ENCODE measurements at places on chromosomes 7 and 10.

DNA sequence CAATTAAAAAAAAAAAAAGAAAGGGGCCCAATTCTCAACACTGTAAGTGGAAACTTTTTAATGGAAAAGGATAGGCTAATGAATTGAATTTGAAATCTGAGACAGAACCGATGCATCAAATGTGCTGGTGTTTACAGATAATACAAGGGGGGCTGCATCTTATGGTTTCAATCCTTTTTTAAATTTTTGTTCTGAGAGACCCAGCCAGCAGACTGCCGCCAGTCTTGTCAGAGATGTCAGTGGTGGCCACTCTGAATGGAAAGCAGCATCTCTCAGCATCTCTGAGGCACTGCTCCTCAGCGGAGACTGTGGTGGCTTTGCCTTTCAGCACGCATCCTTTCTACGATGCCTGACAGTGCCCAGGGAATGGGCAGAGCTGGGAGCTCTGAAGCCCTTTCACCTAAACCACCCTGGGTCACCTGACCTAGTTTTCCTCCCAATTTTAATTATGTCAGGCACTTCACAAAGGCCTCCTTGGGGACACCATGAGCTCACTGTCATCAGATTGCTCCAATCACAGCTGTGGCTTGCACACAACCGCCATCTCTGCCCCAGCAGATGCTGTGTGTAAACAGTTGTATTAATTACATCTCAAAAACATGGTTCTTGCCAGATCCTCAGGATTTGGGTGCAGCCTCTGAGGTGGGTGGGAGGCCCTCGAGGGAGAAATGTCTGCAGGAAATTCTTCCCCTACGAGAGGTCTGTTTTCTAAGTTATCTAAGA, 81.2 kb downstream of the EGFR start:
- no peak for DNase-seq

- no peak for DNase-seq
Measured at GRCh38 chr10:29881336-29881771, 178.0 kb downstream of the JCAD start.

DNA sequence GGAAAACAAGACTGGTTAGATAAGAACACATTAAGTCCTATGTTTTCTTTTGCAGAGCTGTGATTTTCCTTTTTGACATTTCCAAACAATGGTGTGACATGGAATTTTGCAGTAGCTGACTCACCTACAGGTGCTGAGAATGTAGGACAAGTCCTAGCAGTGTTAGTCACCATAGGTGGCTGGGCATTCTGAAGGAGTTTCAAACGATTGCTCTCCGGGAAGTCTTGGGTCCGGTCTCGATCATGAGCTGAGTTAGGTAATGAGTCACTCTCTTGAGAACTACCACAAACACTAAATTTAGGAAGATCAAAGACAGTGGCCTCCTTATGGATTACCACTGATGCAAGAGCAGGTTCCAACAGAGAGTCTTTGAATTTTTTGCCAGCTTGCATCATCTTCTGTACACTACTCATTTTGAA, 3.6 kb downstream of the FIGNL1 start:
- peak; percentile 100 for DNase-seq

DNA sequence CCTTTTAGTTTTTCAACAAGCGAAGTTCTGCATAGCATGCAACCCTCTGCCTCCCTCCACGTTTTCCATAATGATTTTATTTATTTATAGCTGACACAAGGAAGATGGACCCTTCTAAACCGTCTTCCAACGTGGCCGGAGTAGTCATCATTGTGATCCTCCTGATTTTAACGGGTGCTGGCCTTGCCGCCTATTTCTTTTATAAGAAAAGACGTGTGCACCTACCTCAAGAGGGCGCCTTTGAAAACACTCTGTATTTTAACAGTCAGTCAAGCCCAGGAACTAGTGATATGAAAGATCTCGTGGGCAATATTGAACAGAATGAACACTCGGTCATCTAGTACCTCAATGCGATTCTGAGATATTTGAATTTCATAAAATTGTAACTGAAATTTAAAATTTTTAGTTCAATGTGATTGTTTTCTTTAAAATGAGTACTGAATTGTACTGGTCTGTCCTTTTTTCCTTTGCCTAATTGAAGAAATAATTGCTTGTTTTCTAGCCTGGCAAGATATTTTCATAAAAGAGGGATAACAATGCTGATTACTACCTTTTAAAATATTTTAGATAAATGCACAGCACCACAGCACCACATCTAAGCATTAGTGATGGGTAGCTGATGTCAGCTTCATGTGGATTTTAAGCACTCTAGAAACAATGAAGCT, 41.5 kb upstream of the SLC39A12 start:
- peak; percentile 47 for DNase-seq

DNA sequence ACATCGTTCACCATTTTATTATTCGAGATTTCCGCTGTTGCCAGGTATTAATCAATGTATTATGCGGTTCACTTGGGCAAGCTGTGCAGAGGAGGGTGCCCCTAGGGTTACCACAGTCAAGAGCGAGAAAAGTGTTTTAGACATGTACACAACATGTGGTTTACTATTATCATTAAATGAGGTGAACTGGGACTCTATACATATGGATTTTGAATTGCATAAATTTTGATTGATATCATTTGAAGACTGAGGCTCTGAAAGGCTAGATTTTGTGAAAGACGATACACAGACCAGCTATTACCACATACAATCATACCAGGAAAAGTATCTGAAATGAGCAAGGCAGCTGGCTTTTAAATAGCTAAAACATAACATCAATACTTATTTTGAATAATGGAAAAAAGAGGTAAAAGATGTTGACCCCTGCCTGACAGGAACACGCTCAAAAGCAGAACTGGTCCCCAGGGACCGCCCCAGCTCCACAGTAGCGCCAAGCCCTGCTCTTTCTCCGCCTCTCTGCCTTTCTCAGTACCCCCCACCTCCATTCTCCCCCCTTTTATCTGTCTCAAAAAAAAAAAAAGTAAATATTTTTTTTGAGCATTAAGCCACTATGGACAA, 413.4 kb upstream of the MKI67 start:
- no peak for DNase-seq

DNA sequence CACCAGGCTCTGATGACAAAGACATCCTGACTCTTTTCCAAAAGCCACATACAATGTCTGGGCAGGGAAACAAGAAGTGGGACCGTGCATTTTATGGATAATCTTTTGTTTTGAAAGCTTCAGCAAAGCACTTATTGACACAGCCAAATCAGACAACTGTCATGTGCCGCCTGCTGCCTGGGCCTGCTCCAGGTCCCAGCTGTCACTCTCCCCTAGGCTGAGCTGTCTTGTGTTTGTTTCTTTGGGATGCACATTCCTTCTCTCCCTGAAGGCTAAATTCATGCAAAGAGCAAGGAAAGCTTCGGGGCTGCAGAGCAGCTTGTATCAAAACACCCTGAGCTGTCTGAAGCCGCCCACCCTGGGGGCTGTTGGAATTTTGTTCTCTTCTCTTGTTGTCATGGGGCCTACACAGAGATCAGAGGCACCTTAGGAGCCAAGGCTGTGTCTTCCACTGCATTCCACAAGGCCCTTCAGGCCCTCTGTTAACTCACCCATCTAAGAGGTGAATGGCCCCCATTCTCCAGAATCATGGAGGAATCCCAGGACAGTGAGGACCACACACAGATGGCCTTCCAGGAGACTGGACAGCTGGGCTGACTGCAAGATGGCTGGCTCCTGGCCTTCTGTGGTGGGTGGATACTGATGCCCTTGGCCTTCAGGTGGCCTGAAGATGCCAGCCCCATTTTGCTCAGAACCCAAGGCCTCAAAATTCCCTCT, 17.8 kb upstream of the SLC18A2 start:
- no peak for DNase-seq

GRCh38 chr10:7537126-7537525, 126.3 kb upstream of the SFMBT2 start:
- no peak for DNase-seq

DNA sequence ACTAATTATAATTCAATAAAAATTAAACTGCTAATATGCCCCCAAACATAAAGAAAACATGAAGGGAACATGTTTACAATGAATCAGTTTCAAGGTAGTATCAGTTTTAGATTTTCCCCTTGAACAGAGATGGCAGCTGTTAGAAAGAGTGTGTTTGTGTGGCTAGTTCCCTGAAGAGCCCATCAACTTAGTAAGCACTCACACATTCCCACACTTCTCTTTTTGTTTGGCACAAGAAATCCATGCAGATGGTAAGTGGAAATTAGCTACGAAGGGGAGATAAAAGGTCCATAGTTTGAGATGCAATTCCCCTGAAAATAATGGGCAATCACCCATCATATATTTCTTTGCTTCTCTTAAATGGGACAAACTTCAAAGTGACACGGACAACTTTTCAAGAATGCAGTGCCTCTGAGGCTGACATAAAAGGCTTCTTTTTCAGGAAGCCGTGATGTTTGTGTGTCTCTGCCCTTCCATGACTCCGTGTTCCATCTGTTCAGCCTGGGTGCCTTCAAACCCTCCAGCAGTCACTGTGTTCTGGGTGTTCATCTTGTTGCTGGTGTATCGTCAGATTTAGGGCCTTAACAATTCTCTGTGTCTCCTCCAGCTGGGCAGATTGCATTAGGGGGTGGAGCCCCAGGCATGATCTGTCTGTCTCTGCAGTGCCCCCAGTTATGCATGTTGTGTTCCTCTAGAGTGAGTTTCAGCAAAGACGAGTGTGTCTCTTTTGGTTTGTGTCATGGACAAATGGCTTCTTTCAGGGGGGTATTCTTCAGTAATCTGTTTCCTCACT, 259.5 kb upstream of the NPY start:
- no peak for DNase-seq

- no peak for DNase-seq
Measured at GRCh38 chr7:70694434-70694970, 437.4 kb upstream of the GALNT17 start.

- DNase-seq: peak; percentile 74
Measured at GRCh38 chr7:23712368-23713284, 2.6 kb downstream of the STK31 start.

GRCh38 chr7:24769014-24769830, 12.0 kb upstream of the GSDME start:
- DNase-seq: peak; percentile 85

DNA sequence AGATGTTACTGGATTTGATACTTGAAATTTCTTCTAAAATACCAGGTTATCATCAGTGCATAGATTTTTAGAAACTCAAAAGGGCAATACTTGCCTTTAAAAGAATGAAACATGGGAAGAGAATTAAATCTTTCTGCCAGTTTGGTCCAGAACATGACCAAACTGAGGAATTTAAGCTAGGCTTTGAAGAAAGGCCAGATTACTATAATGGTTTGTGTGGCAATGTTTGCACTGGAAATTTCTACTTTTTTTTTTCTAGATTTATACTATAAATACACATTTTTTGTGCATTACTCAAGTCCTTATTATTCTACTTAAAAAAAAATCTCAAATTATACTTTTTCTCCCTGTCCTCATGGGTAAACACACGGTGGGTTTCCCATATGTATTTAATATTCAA, 9.2 kb downstream of the MKX start:
- DNase-seq: no peak

DNA sequence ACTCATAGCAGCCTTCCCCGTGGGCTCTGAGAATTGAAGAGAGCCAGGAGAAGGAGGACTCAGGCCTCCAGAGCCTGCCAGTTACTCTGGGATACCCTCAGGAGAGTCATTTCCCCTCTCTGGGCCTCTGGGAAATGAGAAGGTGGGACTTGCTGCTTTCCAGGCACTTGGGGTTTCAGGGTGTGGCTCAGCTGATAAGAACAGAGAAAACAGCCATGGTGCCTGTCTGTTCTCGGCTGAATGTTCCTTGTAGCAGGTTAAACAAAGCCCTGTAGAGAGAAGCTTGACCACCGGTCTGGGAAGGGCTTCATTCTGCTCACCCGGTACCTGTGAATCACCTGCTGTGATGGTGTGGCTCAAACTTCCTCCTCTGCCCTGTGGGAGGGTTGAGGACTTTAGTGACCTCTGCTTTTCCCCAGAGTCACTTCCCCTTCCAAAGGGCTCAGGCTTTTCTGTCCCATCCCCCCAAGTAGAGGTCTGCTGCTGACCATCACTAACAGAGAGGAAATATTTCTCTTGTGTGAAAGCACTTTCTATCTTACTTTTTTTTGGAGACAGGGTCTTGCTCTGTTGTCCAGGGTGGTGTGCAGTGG, 212.4 kb upstream of the GALNT17 start:
- no peak for DNase-seq

GRCh38 chr10:95246582-95247051, 44.2 kb downstream of the PDLIM1 start:
- DNase-seq: peak; percentile 57

- no peak for DNase-seq
Measured at GRCh38 chr7:7017707-7018280, 164.6 kb upstream of the C1GALT1 start.

DNA sequence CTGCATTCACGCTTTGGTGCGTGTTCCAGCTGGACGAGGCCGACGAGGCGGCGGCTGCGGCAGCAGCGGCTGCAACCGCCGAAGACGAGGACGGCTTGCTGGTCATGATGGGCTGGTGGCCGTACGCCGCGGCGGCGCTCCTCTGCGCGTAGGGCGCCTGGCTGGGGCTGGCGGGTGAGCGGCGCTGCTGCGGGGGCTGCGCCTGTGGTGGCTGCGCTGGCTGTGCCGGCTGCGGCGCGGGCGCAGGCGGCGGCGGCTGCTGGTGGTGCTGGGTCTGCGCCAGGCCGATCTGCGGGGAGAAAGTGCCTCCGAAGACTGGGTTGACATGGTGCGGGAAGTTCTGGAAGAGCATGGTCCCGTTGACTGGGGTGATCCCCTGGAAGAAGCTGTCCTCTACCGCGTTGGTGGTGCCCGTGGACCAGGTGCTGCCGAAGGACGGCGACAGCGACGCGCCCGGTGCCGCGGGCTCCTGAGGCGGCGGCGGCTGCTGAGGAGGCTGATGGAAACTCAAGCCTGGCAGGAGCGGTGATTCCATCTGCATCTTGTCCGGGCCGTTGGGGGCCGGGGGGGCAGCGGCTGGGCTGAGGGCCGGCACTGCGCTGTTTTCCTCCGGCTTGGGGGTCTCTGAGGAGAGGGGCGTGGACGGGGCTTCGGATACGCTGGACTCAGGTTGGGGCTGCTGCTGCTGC, 51.1 kb downstream of the CPEB3 start:
- no peak for DNase-seq

DNA sequence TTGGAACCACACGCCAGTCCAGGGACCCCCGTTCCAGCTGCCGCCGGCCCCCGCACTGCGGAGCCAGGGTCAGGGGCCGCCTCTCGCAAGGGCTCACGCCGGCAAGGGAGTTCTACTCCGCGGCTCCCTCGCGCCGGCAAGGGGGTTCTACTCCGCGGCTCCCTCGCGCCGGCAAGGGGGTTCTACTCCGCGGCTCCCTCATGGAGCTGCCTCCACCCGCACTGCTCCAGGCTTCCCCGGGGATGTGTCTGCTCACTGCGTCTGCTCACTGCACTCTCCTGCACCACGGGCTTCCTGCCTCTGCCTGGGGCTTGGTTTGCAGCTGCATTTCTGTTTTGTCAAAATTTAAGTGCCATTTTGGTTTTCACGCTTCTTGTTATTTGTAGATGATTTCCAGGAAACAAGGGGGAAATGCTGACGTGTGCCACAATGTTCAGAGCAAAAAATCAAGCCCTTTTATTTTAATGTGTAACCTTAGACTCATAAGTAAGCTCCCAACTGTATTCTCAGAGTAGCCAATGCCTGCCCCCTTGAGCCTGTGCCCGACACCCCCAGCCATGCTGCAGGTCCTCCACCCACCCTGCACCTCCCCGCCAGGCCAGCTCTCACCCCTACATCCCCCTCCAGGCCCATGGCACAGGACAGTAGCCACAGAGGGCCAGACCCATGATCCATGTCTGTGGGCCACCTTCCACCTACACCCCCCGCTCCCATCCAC, 246.2 kb downstream of the MAD1L1 start:
- DNase-seq: no peak
